ENCODE measurements at places on chromosomes 12 and 14. TPM values are rescaled to one million over a fixed set of nuclear protein-coding genes. Genes with fewer than 3 reads are reported as not detected.

Gene STYK1
- 7.4 TPM for total RNA-seq

Gene MRPL52
- 56.1 TPM for total RNA-seq

Gene SDR9C7
- total RNA-seq = not detected

Gene SLC39A5
- 10.7 TPM for total RNA-seq

Gene SLC25A21
- total RNA-seq = not detected

Gene CSRP2
- total RNA-seq = 0.43 TPM

Gene ITGA7
- total RNA-seq = 4.6 TPM

All from HT-29 (cell line).